Sigmoid colon (tissue), 7 donors: ENCODE measurements at places on chromosomes 16 and 17. TPM values are rescaled to one million over a fixed set of nuclear protein-coding genes. Genes with fewer than 3 reads are reported as not detected.

OR4D2 gene
- not detected for total RNA-seq

DNA sequence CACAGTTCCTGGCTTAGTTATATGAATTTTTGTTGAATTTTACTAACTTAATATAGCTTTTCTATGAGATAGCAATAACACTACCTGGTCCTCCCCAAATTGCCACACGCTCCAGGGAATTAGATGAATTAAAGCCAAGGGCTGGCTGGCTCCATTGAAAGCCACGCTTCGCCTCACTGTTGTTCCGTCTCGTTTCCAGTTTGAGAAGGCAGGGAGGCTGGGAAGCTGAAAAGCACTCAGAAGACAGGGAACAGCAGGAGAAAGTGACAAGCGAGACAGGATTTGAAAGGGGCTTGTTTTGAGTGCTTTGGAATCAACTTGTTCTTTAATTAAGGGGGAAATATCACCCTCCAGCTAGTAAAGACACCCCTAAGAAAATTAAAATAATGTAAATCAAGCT is 425.3 kb downstream of the CA10 start:
- no peaks in the 10 kb centered on the region for H3K4me1 ChIP-seq
- no peak overlapping the region for H3K4me3 ChIP-seq
- no peak overlapping the region for H3K27ac ChIP-seq
- no peak for DNase-seq
- no peaks in the 10 kb centered on the region for H3K27me3 ChIP-seq

HBA2 gene
- total RNA-seq = 109 TPM

DNA sequence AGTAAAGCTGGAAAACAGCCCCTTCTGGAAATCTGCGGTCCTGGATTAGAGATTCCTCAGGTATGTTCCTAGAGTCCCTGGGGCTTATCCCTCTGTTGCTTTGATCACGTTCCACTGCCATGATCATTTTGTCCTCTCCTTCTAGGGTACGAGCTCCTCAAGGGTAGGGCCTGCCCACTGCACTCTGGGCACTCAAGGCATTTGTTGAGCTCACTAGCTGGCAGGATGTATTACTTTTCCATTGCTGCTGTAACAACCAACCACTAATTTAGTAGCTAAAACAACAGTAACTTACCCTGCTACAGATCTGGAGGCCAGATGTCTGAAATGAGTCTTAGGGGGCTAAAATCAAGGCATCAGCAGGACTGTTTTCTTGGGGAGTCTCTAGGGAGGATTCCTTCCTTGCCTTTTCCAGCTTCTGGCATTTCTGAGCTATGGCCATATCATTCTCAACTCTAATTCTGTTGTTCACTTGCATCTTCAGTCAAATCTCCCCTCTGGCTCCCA is 65.7 kb downstream of the ARSG start:
- no peak for DNase-seq
- no peak overlapping the region for H3K27ac ChIP-seq
- no peaks in the 10 kb centered on the region for H3K36me3 ChIP-seq
- no peak overlapping the region for H3K4me3 ChIP-seq
- no peaks in the 10 kb centered on the region for H3K27me3 ChIP-seq

GRCh38 chr17:78895322-78895721 is 7.7 kb downstream of the CEP295NL start:
- DNase-seq = no peak
- H3K27me3 ChIP-seq = no peaks in the 10 kb centered on the region
- no peaks in the 10 kb centered on the region for H3K36me3 ChIP-seq
- H3K4me1 ChIP-seq = peaks cover 97% of the 10 kb centered on the region

GRCh38 chr16:68087688-68088087 is 2.5 kb downstream of the NFATC3 start:
- no peak for DNase-seq
- no peaks in the 10 kb centered on the region for H3K36me3 ChIP-seq
- peak overlapping the region; percentile 99 for H3K27ac ChIP-seq
- H3K27me3 ChIP-seq = no peaks in the 10 kb centered on the region
- H3K4me1 ChIP-seq = no peaks in the 10 kb centered on the region

DNA sequence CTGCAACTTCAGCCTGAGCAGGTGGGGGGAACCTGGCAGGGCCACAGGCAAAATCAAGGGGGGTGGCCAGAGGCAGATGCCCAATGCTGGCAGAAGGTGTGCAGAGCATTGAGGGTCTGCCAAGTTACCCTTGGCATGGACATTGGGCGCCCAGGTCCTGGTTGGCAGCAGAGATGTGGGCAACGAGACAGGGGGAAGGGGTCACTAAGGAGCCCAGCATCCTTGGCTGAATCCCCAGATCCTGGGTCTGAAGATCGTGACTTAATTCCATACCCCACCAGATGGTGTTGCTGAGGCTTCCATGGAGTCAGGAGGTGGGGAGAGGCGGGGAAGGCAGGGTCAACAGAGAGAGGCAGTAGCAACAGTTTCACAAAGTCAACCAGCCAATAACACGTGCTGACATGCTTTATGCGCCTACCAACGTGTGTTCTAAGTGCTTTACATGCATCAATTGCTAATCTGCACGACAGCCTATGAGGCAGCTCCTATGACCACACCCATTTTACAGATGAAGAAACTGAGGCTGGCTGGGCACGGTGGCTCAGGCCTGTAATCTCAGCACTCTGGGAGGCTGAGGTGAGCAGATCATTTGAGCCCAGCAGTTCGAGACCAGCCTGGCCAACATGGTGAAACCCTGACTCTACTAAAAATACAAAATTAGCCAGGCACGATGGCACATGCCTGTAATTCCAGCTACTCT is 83.3 kb downstream of the GSG1L start:
- no peaks in the 10 kb centered on the region for H3K27me3 ChIP-seq
- H3K36me3 ChIP-seq = no peaks in the 10 kb centered on the region
- no peak overlapping the region for H3K4me3 ChIP-seq
- H3K27ac ChIP-seq = no peak overlapping the region
- DNase-seq = peak; percentile 35
- H3K4me1 ChIP-seq = no peaks in the 10 kb centered on the region

MAPT gene
- total RNA-seq = 20.5 TPM

GRCh38 chr17:78842881-78843565 is 2.4 kb upstream of the USP36 start:
- no peak for DNase-seq
- H3K36me3 ChIP-seq = no peaks in the 10 kb centered on the region
- no peak overlapping the region for H3K27ac ChIP-seq

DNA sequence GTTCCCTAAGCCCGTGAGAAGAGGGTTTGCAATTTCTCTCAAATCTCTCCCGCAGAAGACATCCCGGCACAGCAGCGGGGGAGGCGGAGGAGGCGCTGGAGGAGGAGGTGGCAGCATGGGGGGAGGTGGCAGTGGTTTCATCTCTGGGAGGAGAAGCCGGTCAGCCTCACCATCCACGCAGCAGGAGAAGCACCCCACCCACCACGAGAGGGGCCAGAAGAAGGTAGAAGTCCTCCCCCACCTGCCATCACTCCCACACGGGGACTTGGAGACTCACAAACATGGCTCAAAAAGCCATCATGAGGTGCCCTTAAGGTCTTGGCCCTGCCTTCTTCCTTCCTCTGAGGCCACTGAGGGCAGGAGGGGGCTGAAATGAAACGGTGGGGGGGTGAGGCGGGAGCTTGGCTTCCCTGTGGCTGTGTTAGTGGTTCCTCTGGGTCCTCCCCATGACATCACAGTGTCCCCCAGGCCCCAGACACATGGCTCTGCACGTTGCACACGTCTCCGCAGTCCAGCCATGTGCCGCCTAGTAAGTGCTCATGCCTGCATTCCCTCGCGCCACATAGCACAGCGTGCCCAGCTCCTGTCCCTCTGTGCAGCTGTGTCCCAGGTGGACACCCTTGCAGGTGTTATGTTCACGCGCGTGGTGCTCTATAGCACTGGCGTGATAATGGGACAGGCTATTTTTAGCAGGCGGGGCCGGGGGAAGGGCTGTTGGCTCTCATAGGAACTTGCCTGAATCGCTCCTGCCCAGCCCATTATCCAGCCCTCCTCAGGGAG is 6.9 kb downstream of the MLLT6 start:
- no peak overlapping the region for H3K27ac ChIP-seq
- H3K4me3 ChIP-seq = no peak overlapping the region
- H3K4me1 ChIP-seq = peaks cover 10% of the 10 kb centered on the region
- peaks cover 14% of the 10 kb centered on the region for H3K36me3 ChIP-seq

DNA sequence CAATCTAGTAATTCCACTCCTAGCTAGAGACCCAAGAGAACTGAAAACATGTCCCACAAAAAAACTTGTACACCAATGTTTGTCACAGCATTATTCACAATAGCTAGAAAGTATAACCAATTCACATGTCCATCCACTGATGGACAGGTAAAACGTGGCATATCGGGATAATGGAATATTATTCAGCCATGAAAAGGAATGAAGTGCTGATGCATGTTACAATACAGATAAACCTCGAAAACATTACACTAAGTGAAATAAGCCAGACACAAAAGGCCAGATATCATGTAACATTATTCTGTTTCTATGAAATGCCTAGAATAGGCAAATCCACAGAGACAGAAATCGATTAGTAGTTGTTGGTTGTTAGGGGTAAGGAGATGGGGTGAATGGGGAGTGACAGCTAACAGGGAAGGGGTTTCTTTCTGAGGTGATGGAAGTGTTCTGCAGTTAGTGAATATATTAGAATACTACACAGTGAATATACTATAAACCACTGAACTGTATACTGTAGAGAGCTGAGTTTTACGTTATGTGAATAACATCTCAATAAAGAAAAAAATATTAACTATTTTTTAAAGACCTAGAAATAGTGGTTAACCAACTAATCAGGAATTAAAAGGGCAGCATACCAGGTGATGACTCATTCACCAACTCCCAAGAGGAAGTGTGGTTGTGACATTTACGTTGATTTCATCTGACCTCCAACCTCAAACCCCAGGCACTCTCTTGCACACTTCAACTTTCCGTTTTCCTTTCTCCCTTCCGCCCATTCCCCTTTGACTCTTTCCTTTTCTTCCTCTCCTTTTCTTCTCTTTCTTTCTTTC is 48.6 kb downstream of the GAS7 start:
- no peak for DNase-seq
- H3K4me1 ChIP-seq = no peaks in the 10 kb centered on the region
- H3K27ac ChIP-seq = no peak overlapping the region
- no peaks in the 10 kb centered on the region for H3K27me3 ChIP-seq
- no peak overlapping the region for H3K4me3 ChIP-seq
- no peaks in the 10 kb centered on the region for H3K36me3 ChIP-seq

CCL4L2 gene
- total RNA-seq = 1.8 TPM

DNA sequence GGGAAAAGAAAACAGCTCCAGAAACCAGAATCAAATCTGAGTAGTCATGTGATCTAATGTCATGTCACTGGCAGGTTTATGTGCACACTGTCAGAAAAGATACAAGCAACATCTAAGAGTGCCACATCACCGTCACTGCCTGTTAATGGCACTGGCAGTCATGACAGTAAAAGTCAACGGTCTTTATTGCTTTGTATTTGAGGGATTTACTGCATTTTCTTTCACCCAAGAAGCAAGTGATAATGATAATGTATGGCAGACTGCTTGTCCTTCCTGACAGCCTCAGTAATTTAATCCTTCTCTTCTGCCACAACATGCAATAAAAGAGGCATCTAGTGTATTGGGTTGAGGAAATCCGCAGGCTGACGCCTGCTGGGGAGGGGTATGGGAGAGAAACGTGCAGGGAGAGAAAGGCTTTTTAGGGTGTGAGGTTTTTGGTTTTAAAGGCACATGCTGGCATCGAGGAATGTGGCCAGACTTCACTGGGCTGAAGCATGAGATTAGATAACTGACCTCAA is 92.4 kb downstream of the RPGRIP1L start:
- H3K27me3 ChIP-seq = no peaks in the 10 kb centered on the region
- no peaks in the 10 kb centered on the region for H3K36me3 ChIP-seq
- no peak overlapping the region for H3K27ac ChIP-seq
- H3K4me3 ChIP-seq = no peak overlapping the region
- no peaks in the 10 kb centered on the region for H3K4me1 ChIP-seq

NPW gene
- not detected for total RNA-seq

DNA sequence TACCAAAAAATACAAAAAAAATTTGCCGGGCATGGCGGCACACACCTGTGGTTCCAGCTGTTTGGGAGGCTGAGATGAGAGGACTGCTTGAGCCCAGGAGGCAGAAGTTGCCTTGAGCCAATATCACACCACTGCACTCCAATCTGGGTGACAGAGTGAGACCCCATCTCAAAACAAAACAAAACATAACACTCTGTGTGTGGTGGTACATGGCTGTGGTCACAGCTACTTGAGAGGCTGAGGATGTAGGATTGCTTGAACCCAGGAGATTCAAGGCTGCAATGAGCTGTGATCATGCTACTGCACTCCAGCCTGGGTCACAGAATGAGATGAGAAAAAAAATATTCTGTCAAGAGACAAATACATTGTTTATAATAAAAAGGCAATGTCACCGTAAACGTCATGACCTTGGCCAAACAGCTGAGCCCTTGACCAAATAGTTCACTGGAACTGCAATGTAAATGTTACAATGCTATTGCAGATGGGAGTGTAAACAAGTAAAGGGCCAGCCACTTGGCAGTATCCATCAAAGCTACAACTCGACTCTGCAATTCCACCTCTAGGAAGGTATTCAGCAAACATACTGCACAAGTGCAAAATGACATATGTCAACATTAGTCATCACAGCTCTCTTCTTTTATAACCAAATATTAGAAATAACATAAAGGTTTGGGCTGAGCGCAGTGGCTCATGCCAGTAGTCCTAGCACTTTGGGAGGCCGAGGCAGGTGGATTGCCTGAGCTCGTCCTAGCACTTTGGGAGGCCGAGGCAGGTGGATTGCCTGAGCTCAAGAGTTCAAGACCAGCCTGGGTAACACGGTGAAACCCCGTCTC is 16.9 kb downstream of the EARS2 start:
- no peak overlapping the region for H3K27ac ChIP-seq
- no peak overlapping the region for H3K4me3 ChIP-seq
- no peaks in the 10 kb centered on the region for H3K4me1 ChIP-seq
- no peaks in the 10 kb centered on the region for H3K36me3 ChIP-seq
- DNase-seq = no peak

GRCh38 chr17:44223541-44224071 is 4.1 kb upstream of the UBTF start:
- H3K4me1 ChIP-seq = peaks cover 3% of the 10 kb centered on the region
- no peak overlapping the region for H3K4me3 ChIP-seq
- no peaks in the 10 kb centered on the region for H3K27me3 ChIP-seq
- no peak for DNase-seq
- H3K36me3 ChIP-seq = no peaks in the 10 kb centered on the region

DNA sequence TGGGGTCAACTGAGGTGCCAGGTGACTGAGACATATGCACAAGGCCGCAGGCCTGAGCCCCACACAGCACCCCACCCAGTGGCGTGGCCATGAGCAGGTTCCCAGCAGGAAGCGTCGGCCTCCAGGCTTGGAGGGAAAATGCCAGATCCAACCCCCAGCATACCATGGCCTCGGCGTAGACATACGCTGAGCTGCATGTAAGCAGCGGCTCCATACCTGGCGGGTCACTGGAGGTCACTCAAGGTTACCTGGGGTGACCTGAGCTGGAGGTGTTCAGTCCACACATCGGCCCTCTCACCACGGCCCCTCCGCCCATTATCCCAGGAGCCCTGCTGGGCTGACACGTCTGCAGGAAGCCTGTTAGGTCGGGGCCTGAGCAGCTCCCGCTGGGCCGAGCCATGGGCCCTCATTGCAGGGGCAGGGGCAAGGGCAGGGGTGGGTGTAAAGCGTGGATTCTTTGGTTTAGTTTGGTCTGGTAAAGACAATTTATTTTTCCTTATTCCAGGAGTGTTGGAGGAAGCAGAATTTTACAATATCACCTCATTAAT is 15.2 kb downstream of the KCTD5 start:
- H3K4me3 ChIP-seq = no peak overlapping the region
- H3K4me1 ChIP-seq = no peaks in the 10 kb centered on the region
- DNase-seq = no peak
- H3K36me3 ChIP-seq = peaks cover 57% of the 10 kb centered on the region

CTF1 gene
- 2.3 TPM for total RNA-seq
